ENCODE measurements at places on chromosomes 4 and X.

GRCh38 chr4:32435308-32435707, 1715.1 kb downstream of the PCDH7 start:
- no peak for DNase-seq

GRCh38 chr4:189835505-189835904, 105.2 kb upstream of the FRG1 start:
- no peak for DNase-seq

GRCh38 chr4:112898357-112899141, 150.9 kb upstream of the ANK2 start:
- DNase-seq: no peak

- DNase-seq: no peak
Measured at GRCh38 chr4:42452823-42453222, 55.5 kb downstream of the SHISA3 start.

DNA sequence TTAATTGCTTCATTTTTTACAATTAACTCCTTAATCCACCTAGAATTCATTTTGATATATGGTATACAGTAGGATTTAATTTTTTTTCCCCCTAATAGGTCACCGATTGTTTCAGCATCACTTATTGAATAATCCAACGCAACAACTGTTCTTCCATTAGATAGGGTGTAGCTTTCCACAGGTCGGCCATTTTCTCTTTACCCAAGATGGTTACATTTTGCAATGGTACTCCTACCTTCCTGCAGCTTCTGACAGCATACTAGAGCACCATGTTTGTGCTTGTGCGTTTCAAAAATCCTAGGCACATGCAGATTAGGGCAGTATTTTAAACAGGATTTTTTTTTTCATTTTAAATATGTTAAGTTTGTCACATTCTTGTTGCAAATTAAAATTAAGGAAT, 2.3 kb downstream of the LINC00632 start:
- DNase-seq: no peak

GRCh38 chrX:118780509-118780908, 43.1 kb upstream of the ZCCHC12 start:
- no peak for DNase-seq

GRCh38 chr4:155510771-155511170, 134.0 kb upstream of the MAP9 start:
- DNase-seq: no peak

GRCh38 chr4:47852136-47852535, 14.3 kb upstream of the CORIN start:
- no peak for DNase-seq

GRCh38 chrX:38561951-38562719, 793 bp downstream of the TSPAN7 start:
- DNase-seq: no peak

GRCh38 chr4:166518315-166518714, 645.3 kb downstream of the TLL1 start:
- no peak for DNase-seq

GRCh38 chrX:142483965-142484364, 278.9 kb upstream of the MAGEC2 start:
- no peak for DNase-seq

DNA sequence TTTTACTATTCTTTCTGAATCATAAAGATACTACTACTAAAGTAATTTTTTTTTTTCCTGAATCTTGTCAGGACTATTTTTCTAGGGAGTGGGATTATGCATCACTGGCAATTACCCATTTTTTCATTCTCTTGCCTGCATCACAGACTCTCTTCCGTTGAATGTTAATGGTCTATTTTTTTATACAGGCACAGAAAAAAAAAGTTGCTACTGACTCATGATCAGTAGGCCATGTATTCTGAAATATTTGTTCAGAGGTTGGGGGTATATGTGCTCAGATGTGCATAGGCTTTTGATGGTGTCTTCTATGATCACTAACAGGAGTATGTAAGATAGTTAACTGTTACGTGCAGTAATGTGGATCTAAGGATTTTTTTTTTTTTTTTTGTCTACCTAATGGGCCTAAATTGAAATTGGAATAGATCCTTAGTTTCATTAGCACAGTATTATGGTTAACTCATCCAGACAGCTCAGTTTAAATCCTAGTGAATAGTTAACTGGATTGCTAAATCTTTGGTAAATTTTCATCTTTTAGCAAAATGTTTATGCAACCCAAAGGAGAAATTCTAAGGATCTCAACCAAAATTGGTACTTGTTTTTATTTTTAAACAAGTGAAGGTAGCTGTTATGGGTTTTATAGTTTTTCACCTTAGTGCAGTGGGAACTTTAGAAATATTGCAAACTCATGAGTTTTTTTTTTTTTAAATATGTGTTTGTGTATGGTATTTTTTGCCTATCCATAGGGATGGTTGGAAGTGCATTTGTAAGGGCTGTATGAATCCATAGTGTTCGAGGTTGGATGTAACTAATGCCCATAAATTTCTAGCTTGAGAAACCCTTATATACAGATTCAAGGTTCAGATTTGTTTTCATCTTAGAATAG, 12.1 kb downstream of the BMP2K start:
- DNase-seq: no peak

Data from hematopoietic multipotent progenitor cell treated with erythropoietin and hydrocortisone succinate and interleukin-3 and kit ligand, for 17 days (in vitro differentiated cells).